ENCODE measurements at places on chromosomes 6 and 20. TPM values are rescaled to one million over a fixed set of nuclear protein-coding genes. Genes with fewer than 3 reads are reported as not detected.

DNA sequence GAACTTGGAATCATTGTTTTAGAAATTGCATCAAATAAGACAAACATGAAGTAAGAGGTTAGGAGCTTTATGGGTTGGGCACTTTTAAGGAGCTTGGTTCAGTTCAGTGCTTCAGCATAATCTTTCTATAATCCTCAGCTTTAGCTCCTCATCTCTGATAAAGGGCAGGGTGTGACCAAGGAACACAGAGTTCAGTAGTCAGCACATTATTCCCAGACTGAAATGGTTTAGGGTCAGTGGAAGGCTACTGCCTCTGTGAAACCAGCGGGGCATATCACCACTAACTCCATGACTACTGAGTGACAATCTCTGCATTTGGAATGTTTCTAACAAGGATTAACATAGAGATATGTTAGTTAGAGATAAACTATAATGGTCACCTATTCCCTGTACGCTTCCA, 36.9 kb downstream of the CRYBG1 start:
- DNase-seq = no peak

DNA sequence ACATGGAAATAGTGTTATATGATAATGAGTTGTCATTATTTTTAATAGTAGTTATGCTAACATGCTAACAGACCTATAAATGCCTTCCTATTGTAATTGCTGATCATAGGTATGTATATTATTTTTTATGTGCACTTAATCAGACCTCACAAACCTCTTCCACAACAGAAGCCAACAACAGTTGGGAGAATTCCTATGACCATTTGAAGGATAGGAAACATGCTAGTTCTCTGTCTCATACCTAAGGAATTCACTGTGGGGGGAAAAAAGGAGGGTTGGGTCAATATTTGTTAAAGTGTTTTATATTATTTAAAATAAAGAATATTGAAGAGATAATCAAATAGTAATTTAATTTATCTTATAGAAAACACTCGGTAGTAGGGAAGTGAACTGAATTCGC, 990.9 kb downstream of the EPHA7 start:
- DNase-seq = no peak

- DNase-seq = no peak
These were observed 27.1 kb upstream of the EMILIN3 start for GRCh38 chr20:41393705-41394066.

DNA sequence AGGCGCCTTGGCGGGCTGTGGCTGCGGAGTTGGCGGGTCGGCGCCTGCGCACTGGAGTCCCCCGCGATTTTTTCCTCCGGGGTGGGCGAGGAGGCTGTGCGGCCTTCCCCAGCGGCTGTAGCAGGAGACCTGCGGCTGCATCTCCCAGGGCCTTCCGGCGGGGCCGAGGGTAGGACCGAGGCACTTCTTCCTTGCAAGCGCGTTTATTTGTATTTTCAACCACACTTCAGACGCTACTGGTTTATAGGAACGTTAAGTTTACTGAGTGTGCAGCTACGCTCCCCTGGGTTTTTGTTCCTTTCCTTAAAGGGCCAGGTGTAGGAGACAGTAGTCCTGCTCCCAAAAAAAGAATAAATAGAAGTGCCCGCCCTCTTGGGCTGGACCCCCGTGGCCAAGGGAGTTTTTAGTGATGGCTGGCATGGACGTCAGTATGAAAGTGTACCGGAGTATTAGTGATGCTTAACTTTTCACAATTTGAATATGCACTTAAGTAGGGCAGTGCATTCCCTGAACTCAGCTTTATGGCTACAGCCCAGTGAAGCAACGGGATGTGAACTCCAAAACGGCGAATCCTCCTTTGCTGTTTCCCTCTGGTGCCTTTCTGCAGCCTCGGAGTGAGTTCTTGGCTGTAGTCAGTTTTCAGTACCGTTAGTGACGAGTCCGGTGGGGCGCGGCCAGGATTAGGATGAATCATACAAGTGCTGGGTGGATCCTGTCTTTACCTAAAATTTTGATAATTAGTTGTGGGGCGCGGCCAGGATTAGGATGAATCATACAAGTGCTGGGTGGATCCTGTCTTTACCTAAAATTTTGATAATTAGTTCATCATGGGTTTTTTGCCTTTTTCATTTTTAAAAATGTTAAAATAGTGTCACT, 1.0 kb upstream of the FBXO5 start:
- peak; percentile 84 for DNase-seq

GRCh38 chr6:75512591-75512990, 19.0 kb upstream of the FILIP1 start:
- DNase-seq = no peak

GRCh38 chr6:11368760-11369159, 136.3 kb upstream of the NEDD9 start:
- DNase-seq = no peak

GRCh38 chr6:144036064-144036834, 28.2 kb upstream of the PLAGL1 start:
- no peak for DNase-seq

DNA sequence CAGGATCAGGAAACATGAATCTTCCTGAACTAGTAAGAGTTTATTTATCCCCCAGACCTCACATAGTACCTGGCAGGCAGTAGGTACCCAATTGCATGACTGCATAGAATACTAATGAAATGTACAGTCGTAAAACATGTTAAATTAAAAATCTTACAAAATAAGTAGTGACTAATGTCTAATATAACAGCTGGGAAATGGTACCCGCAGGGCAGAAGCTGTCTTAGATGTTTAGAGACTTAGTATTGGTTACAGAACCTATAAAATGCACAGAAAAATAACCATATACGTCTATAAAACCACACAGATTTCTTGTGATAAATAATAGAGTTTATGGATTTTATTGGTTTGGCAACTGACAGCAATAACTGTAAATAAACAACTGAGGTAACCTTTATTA, 139.1 kb upstream of the GMDS start:
- DNase-seq = no peak

DNA sequence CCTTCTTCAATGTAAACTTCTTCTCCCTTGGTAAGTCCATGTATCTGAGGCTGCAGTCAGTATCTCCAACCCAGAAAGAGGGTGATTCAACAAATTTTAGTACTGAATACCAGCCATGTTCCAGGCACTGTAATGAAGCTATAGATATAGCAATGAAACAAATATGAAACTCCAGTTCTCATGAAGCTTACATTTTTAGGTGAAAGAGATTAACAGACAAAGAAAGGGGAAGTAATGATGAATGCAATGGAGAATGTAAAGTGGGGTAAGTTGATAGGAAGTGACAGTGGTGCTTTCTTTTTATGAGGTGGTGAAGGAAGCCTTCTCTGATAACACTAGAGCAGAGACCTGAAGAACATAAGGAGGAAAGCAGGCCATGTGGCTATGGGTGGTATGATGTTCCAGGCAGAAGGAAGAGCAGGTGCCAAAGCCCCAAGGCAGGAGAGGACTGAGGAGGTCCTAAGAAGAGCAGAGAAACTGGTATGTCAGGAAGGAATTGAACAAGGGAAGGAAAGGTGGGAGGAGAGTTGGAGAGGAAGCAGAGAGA, 143.6 kb downstream of the TFAP2B start:
- DNase-seq = no peak

DNA sequence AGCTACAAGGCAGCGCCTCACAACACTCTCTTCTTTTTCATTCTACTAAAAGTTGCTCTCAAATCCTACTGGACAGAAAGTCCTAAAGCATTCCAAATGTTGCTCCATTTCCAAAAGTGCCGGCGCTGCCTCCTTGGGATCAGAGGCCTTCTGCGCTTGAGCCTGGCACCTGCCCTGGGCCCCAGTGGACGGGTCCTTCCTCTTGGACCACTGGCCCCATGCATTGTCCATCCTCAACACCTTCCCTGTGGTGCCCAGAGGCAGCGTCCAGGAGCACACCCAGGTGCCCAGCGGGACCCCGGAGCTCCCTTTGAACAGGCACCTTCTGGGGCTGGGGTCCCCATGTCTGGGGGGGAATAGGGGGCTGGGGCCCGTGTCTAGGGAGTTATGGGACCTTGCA, 205.2 kb downstream of the ERMARD start:
- DNase-seq = peak; percentile 35

- DNase-seq = no peak
These were observed 272.5 kb upstream of the CDYL start for GRCh38 chr6:4503700-4504099.

- no peak for DNase-seq
These were observed 8.5 kb downstream of the ARG1 start for GRCh38 chr6:131581523-131581922.

DNA sequence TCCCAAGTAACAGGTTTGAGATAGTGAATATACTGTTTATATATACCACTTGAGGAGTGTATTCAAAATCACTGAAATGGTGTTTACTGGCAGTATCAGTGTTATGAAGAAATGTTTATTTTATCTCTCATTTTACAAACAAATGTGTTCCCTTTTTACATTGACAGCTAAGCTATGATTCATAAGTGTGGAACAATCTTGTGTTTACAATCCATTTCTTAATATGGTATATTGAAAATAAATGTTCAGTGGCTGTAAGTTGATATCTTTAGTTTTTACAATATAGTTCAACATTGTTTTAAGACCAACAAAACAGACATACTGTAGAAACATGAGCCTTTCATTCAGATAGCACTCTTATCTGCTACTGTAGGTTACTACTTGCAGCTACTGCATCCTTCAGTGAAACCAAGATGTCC, 14.3 kb downstream of the PHF3 start:
- no peak for DNase-seq

- DNase-seq = peak; percentile 53
These were observed 41.8 kb downstream of the FARS2 start for GRCh38 chr6:5302995-5303622.

GRCh38 chr20:62156592-62157386, 13.2 kb downstream of the SS18L1 start:
- DNase-seq = no peak

- DNase-seq = no peak
These were observed 29.4 kb upstream of the FOXO3 start for GRCh38 chr6:108531332-108531731.

GRCh38 chr20:1888796-1889463, 6.3 kb upstream of the SIRPA start:
- DNase-seq = no peak

- peak; percentile 55 for DNase-seq
These were observed 5.3 kb upstream of the COL12A1 start for GRCh38 chr6:75210885-75211739.

DNA sequence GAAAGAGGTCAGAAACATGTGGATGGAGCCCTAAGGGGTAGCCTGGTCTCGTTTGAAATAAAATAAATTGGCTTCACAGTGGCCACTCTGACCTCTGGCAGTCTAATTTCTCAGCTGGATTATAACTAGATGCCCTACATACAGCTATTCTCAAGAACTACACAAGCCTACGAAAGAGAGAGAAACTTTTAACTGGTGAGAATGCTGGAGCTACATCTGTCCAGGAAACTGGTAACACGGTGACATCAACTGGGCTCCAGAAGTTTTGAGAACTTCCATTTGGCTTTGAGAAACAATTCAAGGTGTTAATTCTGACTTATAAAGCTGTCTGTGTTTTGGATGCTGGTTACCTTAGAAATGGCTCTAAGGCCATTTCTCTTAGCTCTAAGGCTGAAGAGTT, 187.3 kb upstream of the TENT5A start:
- DNase-seq = no peak

- DNase-seq = no peak
These were observed 13.6 kb downstream of the GSTA2 start for GRCh38 chr6:52749556-52750152.

GRCh38 chr20:46708172-46708860, 1.1 kb upstream of the SLC2A10 start:
- DNase-seq = peak; percentile 82

GRCh38 chr6:130143709-130144108, 79.0 kb downstream of the SAMD3 start:
- DNase-seq = no peak

DNA sequence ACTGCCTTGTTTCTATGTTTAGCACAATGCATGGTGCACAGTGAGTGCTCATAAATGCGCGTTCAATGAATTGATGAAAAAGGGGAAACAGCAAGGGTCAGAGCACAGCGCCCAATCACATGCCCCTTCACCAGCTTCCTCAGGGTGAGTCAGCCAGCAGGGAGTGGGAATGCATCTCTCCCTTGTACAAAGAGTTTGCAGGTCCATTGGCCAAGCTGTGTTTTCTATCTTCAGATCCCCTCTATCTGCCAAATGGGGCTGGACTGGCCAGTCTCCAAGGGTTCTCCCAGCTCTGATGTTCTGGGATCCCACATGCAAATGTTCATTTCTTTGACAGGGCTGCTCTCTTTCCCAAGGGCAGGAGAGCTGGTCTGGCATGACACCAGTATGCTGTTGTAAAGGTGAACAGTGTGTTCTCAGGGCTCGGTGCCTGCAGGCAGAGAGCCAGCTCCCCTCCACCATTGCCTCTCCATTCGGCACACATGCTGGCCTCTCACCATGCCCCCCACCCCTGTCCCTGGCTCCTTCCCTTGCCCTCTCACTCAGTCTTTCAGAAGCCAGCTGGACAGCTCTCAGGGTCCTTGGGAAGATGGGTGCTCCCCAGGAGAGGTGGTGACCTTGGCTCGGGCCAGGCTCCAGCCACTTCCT, 25.0 kb downstream of the ANGPT4 start:
- no peak for DNase-seq

CLPSL2 gene
- total RNA-seq = not detected

EYS gene
- total RNA-seq = not detected

SERPINB1 gene
- 43.8 TPM for total RNA-seq

NT5E gene
- 22.8 TPM for total RNA-seq

BPIFB1 gene
- 0.65 TPM for total RNA-seq

ANKRD6 gene
- total RNA-seq = 34.3 TPM

CGA gene
- total RNA-seq = not detected

LY86 gene
- total RNA-seq = 1.8 TPM

PRR18 gene
- 0.23 TPM for total RNA-seq

MMS22L gene
- 14.2 TPM for total RNA-seq

JAG1 gene
- 161 TPM for total RNA-seq

PPIL6 gene
- total RNA-seq = 2.9 TPM

MRPL18 gene
- 69.6 TPM for total RNA-seq

LTB gene
- 0.42 TPM for total RNA-seq

NKX2-4 gene
- total RNA-seq = not detected

GPR6 gene
- not detected for total RNA-seq

APCDD1L gene
- 2.3 TPM for total RNA-seq

SLC17A3 gene
- not detected for total RNA-seq

MAFB gene
- total RNA-seq = 17.3 TPM

CCM2L gene
- total RNA-seq = 8.2 TPM

CRISP3 gene
- total RNA-seq = 117 TPM

FUCA2 gene
- total RNA-seq = 60.7 TPM

RFX6 gene
- not detected for total RNA-seq

CTAGE9 gene
- not detected for total RNA-seq

SIM1 gene
- 5.3 TPM for total RNA-seq

All from ureter (tissue), 1 donor.